ENCODE measurements at places on chromosomes 7 and 10.

DNA sequence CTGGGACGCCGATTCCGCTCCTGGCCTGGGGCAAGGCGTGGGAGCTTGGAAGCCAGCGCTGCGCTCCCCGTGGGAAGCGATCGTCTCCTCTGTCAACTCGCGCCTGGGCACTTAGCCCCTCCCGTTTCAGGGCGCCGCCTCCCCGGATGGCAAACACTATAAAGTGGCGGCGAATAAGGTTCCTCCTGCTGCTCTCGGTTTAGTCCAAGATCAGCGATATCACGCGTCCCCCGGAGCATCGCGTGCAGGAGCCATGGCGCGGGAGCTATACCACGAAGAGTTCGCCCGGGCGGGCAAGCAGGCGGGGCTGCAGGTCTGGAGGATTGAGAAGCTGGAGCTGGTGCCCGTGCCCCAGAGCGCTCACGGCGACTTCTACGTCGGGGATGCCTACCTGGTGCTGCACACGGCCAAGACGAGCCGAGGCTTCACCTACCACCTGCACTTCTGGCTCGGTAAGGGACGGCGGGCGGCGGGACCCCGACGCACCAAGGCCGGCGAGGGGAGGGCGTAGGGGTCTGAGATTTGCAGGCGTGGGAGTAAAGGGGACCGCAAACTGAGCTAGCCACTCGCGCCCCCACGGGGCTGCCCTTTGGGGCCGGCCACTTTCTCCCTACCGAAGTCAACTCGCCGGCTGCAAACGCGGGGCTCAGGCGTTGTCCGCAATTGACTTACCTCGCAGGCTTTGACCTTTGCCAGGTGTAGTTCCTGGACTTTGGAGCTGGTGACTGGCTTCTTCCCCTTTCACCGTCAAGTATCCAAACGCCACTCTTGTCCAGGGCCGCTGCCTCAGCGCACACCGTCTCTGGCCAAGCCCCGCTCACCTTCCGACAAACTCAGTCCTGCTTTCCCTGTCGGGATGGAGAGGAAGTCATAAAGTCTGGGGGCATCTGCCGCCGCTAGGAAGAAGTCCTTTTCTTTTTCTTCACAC is at the start of gene SCIN:
TSS of gene SCIN (plus strand) at position 187 of the 928 bp plus-strand sequence. CDS start at position 254, 67 bp downstream.
- DNase-seq, result no peak

DNA sequence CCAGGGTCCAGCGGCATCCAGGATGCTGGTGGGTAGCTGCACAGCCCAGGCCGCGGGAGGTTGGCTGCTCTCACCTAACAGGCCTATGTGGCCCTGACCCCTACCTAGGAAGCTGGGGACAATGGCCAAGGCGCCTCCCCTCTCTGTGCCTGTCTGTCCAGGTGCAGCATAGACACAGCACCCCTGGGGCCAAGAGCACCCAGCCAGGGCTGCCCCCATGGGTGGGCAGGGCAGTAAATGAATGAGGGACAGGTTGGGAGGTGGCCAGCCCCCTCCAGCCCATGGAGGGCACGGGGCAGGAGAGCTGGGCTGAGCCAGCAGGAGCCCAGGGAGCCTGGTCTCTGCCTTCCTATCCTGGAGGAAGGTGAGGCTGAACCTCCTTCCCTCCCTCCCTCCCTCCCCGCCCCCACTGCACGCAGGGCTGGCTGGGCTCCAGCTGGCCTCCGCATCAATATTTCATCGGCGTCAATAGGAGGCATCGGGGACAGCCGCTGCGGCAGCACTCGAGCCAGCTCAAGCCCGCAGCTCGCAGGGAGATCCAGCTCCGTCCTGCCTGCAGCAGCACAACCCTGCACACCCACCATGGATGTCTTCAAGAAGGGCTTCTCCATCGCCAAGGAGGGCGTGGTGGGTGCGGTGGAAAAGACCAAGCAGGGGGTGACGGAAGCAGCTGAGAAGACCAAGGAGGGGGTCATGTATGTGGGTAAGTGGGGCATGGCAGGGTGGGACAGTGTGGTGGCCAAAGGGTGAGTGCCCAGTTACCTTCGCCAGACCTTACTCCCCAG is at the start of gene SNCG:
TSS of gene SNCG (plus strand) at position 484 of the 785 bp plus-strand sequence. CDS start at position 583, 99 bp downstream.
- no peak for DNase-seq

DNA sequence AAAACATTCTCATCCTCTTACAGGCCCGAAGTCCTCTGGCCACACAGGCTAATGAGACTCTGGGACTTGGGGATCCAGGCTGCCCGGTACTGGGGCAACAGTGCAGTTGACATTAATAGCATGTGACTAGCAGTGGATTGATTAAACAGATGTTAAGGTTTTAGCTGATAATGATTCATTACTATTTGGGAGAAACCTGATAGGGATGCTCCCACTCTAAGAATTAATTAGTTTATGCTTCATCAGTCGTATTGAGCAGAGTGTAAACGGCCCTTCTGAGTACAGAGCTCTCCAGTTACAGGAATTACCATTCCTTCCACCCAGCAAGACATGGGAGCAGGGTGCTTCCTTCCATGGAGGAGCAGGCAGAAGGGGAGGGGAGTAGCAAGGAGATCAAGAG is 82.7 kb downstream of the RPS24 start:
- no peak for DNase-seq

GRCh38 chr10:68165643-68166042 is 56.4 kb downstream of the MYPN start:
- DNase-seq, result no peak

- no peak for DNase-seq
Observed at GRCh38 chr10:77906951-77907421, 19.6 kb downstream of the DLG5 start.

- DNase-seq, result no peak
Observed at GRCh38 chr10:42987575-42987974, 89.3 kb upstream of the RET start.

DNA sequence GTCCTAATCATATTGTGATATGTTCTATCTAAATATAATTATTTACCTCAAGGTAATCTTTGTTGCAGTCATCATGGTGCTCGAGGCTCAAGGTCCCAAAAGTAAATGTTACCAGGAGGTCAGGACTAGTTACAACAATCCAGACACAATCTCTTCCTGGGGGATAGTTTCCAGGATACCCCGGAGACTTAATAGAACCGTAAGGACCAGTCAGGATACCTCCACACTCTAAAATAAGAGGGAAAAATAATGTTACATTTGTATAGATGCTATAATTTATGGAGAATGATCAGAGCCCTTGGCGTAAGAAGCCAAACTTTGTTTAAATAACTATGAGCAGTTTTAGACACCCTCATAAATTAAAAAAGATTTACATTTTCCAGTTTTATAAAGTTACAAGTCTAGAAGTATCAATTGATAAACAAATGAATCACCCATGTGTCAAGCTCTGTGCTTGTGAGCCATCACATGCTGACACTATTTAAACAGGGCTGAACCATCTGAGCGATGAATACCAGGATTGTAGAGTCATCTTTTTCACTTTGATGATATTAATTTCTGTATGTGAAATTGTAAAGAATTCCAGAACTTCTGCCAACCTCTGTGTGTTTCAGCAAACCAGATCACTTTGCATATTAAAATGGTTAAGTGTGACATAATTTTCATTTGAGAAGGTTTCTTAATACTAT is 41.3 kb downstream of the CUBN start:
- DNase-seq, result no peak

GRCh38 chr7:41970941-41971340 is 266.1 kb downstream of the GLI3 start:
- no peak for DNase-seq

- no peak for DNase-seq
Observed at GRCh38 chr7:149731207-149731955, 42.0 kb downstream of the ZNF467 start.

- no peak for DNase-seq
Observed at GRCh38 chr10:87092861-87093631, 1.6 kb downstream of the GLUD1 start.

DNA sequence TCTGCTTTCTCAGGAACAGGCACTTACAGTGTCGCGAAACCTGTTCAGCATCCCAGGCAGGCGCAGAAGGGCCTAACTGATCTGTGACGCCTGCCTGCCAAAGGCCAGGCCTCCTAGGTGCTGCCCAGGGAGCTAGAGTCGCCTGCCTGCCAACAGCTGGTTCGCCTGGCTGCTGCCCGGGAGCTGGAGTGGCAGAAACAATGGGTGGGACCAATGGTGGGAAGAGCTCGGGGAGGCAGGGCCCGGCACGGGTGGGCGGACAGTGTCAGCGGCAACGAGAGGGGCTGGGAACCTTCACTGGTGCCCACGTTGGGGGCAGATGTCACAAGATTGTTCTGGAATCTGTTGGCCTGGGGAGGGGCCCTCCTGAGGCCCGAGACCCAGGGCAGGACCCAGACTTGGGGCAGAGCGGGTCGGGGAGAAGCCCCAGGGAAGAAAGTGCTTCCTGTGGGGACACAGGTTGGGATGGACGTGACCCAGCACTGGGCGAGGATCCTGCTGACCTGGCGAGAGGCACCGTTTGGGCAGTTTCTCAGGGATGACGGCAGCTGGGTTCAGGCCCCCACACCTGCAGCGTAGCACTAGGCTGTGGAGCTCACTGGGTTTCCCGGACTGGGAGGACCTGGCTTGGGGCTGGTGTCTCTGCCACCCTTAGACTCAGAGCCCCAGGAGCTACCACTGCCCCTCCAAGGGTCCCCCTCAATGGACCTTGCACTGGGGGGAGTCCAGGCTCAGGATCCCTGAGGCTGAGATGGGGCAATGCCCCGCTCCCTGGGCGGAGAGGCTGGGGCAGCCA is 181.8 kb downstream of the ELFN1 start:
- DNase-seq, result peak; percentile 23

DNA sequence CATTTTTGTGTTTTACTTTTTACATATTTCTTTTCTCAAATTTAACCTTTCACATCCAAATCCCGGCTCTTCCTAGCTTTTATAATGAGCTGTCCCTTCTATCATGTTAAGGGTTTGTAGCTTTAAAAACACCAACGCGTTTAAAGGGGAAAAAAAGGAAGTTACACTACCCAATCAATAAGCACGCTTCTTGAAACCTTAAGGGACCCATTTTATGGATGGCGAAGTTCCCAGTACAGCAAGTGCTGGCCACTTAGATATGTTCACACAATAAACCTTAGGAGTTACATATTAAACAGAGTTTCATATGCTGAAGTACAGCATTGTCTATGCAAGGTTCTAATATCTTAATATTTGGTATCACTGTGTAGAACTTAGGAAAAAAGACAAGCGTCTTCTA is 1.8 kb downstream of the GNG11 start:
- DNase-seq, result no peak

All from natural killer cell treated with Interleukin-12 subunit alpha and Interleukin-12 subunit beta and Interleukin-15 and Interleukin-18, amount 100 ng/mL, for 72 hours (primary cell).